ENCODE measurements at places on chromosomes 1 and 21. TPM values are rescaled to one million over a fixed set of nuclear protein-coding genes. Genes with fewer than 3 reads are reported as not detected.

- no peak for DNase-seq
- no peak overlapping the region for H3K27ac ChIP-seq
- H3K27me3 ChIP-seq: peaks cover 3% of the 10 kb centered on the region
- H3K36me3 ChIP-seq: no peaks in the 10 kb centered on the region
These were observed 161.5 kb downstream of the HLX start for GRCh38 chr1:221040691-221041285.

DNA sequence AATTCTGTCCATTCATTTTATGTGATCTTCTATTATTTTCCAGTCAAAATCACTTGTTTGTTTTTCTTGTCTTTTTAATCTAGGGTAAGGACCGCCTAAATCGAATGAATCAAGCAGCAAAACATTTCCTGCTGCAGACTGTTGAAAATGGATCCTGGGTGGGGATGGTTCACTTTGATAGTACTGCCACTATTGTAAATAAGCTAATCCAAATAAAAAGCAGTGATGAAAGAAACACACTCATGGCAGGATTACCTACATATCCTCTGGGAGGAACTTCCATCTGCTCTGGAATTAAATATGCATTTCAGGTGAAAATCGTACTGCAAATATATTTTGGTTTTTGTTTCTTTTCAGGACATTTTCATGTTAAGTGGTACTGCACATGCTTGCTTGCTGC, 20.5 kb downstream of the CLCA4 start:
- H3K4me3 ChIP-seq: no peak overlapping the region
- no peak for DNase-seq
- no peaks in the 10 kb centered on the region for H3K4me1 ChIP-seq

DNA sequence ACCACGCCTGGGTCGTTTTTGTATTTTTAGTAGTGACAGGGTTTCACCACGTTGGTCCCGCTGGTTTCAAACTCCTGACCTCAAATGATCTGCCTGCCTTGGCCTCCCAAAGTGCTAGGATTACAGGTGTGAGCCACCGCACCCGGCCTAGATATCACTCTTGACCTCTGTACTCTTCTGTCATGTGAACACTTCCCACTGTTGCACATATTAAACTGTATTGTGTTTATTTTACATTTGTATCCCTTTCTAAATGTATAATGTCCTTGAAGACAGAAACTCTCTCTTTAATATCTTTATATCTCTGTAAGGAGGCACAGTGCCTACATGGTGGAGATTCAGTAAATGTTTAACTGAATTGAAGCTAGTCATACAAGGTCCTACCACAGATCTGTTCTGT, 19.3 kb upstream of the PSMD4 start:
- DNase-seq: no peak
- no peak overlapping the region for H3K27ac ChIP-seq
- peaks cover 5% of the 10 kb centered on the region for H3K4me1 ChIP-seq
- no peak overlapping the region for H3K4me3 ChIP-seq
- no peaks in the 10 kb centered on the region for H3K27me3 ChIP-seq

GRCh38 chr1:107480548-107481415, 339.9 kb downstream of the NTNG1 start:
- H3K27me3 ChIP-seq: peaks cover 29% of the 10 kb centered on the region
- no peak overlapping the region for H3K4me3 ChIP-seq
- H3K36me3 ChIP-seq: no peaks in the 10 kb centered on the region
- H3K4me1 ChIP-seq: peaks cover 8% of the 10 kb centered on the region

Gene WLS
- not detected for polyA plus RNA-seq
